AG09319 (cell line): ENCODE measurements at places on chromosomes 7 and 10.

DNA sequence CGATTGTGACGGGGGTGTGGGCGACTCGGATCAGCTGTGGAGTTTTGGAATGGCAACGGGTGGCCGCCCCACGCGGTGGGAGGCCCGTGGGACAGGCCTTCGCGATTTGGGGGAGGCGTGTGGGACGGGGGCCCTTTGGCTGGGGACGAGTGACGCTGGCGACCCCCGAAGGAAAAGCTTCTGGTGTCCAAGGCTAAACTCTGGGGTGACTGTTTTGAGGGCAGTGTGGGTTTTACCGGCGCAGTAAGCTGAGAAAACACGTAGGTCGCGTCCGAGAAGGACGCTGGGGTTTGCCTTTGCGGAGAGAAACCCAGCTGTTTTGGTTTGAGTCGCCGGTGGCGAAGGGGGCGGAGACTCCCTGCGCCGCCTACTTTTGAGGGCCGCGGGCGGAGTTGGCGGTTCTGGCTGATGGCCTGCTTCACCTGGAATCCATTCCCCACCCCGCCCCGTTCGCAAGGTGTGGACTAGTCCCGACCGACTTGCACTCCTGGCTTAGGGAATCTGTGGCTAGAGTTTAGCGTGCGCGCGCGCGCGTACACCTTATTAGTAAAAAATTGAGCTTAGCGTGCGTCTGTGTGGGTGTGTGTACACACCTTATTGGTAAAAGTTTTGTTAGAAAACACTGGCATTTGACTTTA is 606 bp downstream of the TAX1BP1 start:
- DNase-seq, result no peak

DNA sequence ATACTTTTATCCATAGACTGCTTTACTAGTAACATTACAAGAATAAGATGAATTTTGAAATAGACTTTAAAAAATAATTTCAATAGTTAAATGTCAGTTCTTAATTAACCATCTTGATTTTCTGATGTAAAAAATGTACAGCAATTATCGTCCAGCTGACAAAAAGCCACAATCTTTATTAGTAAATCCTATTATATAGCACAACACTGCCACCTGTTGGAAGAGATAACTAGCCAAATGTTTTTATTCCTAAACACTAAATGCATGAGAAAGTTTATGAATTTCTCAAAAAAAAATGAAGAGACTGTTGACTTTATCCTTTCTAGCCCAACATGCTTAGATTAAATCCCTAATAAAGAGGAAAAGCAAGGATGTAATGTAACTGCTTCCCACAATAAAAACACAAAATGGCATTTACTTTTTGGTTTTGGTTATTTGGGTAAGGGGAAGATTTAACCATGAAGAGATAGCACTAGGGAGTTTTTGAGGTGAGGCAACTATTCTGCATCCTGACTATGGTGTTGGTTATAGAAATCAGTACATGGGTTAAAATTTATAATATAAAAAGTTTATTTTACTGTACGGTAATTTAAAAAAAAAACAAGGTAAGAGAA is 8.0 kb downstream of the COA1 start:
- no peak for DNase-seq

DNA sequence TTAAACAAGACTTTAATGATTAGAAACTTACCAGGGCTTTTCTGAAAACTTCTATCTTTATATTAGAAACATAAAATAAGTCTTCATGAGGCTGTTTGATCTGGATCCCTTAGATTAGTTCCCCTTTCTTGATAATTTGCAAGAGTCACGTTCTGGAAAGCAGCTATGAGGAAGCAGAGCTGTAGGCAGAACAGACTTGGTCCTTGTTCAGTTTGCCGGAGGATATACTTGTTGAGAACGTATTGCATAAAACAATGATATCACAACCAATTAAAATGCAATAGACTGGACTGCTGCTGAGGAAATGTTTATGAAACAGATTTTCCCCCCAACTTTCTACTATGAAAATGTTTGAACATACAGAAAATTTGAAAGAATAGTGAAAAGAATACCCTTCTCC is 2.8 kb downstream of the SAMD9L start:
- DNase-seq, result no peak

- DNase-seq, result peak; percentile 60
Observed at GRCh38 chr10:11875494-11876281, 52.5 kb downstream of the PROSER2 start.

GRCh38 chr10:43130770-43131171 is 7.5 kb upstream of the CSGALNACT2 start:
- DNase-seq, result no peak

GRCh38 chr10:30057421-30057841 is 2.0 kb downstream of the JCAD start:
- DNase-seq, result no peak

- DNase-seq, result no peak
Observed at GRCh38 chr7:106347229-106347833, 62.5 kb upstream of the NAMPT start.

DNA sequence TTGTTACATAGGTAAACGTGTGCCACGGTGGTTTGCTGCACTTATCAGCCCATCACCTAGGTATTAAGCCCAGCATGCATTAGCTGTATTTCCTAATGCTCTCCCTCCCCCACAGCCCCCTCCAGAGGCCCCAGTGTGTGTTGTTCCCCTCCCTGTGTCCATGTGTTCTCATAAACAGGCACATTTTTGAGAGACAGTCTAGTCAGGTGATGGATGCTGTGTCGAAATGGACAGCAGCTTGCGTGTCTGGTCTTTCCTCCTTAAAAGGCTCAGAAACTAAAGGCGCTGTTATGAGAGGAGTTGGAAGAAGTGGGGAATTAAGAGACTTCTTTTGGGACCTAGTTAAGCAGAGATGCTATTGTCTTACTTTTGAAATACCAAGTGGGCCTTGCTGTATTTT is 296.0 kb downstream of the BBS9 start:
- no peak for DNase-seq

DNA sequence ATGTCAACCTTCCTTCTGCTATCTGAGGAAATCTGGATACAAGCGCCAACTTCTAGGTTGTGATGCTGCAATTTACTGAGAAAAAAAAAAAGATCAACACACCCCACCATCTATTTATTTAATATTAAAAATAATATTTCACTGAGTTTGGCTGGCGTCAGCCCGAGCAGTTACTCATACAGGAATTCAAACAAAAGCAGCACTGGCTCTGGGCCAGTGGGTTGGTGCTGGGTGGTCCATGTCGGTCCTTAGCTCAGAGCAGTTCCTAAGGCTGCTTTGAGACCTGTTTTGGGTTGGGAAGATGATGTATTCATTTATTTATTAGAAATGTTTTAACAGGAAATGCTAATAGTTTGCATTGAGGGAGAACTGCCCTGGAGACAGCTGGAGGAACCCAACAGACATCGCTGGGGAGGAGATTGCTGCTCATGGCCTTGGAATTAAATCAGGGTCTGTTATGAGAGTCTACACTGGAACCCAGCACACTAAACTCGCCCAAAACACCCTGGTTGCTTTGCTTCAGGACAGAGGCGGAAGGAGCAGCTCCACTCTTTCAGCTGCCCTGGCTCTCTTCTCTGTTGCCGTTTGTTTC is 36.3 kb upstream of the GOT1 start:
- no peak for DNase-seq

DNA sequence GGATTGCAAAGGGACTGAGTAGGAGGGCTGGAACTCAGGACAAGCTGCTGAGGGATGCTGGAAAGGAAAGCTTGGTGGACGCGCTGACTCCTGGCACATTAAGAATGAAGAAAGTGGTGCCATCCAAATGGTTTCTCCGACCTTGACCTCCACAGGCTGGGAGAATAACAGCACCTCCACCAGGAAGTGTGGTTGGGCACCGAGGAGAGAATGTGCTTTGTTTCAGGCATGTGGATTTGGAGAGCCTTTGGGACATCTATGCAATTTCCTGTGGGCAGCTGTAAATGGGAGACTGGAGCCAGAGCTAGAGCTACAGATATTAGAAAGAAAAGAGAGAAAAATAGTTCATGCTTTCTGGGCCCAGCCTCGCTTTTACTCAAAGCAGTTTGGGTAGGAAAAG is 29.8 kb upstream of the HABP2 start:
- no peak for DNase-seq

GRCh38 chr7:36777062-36777461 is 52.8 kb upstream of the AOAH start:
- DNase-seq, result no peak

DNA sequence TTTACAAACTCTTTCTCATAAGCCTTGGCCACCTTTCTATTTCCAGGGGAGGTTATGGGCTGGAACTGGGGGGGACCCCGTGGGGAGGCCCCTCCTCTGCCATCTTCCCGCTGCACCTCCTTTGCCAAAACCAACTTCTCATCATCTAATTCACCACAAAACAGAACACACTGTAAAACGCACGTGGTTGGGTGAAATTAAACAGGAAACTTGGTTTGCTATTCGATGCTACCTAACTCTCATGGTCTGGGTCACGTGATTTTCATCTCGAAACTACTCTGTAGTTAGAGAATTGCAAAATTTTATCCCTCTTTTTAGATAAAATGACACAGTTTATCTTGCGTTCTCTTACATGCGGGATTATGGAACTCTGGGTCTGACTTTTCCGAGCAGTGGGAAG is 242.0 kb downstream of the ZMYND11 start:
- no peak for DNase-seq

DNA sequence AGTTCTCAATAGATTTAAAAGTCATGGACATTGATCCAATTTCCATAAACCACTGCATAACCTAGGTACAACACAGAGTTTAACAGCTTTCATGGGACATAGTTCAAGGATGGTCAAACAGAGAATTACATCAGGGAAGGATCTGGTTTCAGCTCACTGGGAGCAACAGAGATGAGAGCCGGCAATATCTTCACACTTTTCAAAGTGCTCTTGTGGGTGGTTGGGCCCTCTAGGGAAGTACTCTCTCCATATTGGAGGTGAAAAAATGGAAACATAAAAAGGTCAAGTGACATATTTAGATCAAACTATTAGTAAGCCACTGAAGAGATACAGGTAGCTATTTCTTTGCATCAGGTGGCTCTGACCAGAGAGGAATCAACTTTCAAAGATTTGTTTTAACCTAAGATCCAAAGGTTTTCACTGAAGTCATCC is 61.8 kb upstream of the LRRN3 start:
- no peak for DNase-seq

- DNase-seq, result no peak
Observed at GRCh38 chr10:11773761-11774441, 31.7 kb downstream of the ECHDC3 start.

- no peak for DNase-seq
Observed at GRCh38 chr7:129644634-129645230, 33.2 kb downstream of the NRF1 start.

GRCh38 chr7:110675383-110676103 is 415.4 kb upstream of the LRRN3 start:
- DNase-seq, result no peak

DNA sequence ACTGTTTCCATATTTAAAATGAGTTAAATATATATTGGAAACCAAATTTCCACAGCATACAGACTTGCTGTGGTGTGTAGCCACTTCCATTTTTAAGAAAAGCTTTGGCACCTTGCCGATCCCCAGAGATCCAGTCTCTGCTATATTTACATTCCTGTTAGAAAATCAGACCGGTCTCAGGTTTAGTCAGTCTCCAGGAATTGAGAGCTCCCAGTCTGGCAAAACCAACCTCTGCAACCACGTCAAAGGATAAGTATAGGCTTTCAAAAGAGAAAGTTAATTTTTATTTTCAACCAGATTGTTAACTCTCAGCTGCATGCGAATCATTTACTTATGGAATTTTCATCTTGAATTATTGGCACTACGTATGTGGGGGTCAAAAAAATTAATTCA is 28.2 kb downstream of the PUS7 start:
- DNase-seq, result peak; percentile 75

GRCh38 chr10:34985823-34986222 is 104.3 kb downstream of the CUL2 start:
- no peak for DNase-seq

- no peak for DNase-seq
Observed at GRCh38 chr10:25068152-25069058, 52.0 kb downstream of the THNSL1 start.

- no peak for DNase-seq
Observed at GRCh38 chr10:6197321-6197720, 5.4 kb upstream of the PFKFB3 start.

- DNase-seq, result no peak
Observed at GRCh38 chr10:69062901-69063300, 25.0 kb upstream of the SRGN start.

GRCh38 chr10:5068274-5068984 is 25.8 kb upstream of the AKR1C3 start:
- no peak for DNase-seq

GRCh38 chr7:54426406-54426805 is 115.8 kb upstream of the VSTM2A start:
- DNase-seq, result no peak

DNA sequence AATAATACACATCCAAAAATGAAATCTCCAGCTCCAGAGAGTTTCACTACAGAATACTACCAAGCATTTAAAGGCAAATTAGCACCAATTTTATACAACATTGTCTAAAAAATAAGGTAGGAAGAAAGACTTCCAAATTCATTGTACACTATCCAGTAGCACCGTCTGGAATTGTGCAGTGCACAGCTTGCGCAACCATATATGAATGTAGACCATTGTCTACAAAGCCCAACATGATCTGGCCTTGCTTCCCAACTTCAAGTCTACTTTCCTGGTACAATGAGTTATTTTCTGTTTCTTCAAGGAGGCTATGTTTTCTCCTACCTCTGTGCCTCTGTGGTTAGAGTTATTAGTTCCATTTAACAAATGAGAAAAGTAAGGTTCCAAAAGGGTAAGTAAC is 115.4 kb upstream of the FOXK1 start:
- DNase-seq, result no peak

GRCh38 chr7:150645259-150646020 is 13.3 kb upstream of the GIMAP6 start:
- DNase-seq, result no peak

GRCh38 chr7:90692396-90692795 is 96.3 kb downstream of the CDK14 start:
- no peak for DNase-seq

GRCh38 chr10:62528441-62528840 is 154.3 kb downstream of the ZNF365 start:
- no peak for DNase-seq

DNA sequence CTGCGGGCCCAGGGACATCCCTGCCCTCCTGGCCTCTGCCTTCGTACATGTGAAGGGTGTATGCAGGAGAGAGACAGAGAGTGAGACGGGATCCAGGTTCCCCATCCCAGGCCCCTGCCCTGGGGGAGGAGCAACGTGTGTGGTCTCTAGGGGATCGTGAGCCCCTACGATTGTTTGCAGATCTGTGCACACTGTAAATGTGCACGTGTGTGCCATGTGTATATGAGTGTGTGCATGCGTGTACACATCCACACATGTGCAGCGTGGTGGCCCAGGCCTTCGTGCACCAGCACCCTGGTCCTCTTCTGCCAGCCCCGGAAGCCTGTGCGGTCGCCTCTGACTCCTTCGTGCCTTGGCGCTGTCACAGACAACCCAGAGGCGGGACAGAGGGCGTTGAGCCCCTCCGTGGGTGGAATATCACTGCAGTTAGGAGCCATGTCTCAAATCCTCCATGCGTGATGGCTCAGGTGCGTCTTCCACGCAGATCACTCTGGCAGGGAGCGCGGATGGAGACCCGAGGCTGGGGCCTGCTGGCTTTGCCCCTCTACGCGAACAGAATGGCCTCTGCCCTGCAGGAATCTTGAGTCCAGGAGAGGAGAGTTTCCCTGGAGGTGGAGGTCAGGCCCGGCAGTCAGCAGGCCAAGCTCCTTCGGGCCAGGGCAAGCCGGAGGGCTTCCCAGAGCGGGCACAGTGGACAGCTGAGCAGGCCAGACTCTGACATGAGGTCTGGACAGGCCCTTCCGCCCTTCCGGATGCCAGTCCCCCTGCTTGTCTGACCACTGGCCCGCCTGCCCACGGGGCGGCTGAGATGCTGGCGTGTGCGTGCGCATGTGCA is 97.5 kb downstream of the UNCX start:
- no peak for DNase-seq

- DNase-seq, result no peak
Observed at GRCh38 chr10:4035599-4035945, 250.6 kb upstream of the KLF6 start.
